ENCODE measurements at places on chromosomes 3 and 15. TPM values are rescaled to one million over a fixed set of nuclear protein-coding genes. Genes with fewer than 3 reads are reported as not detected.

GRCh38 chr15:60408463-60408981, 10.7 kb upstream of the ANXA2 start:
- H3K36me3 ChIP-seq, result peaks cover 4% of the 10 kb centered on the region
- H3K4me3 ChIP-seq, result no peak overlapping the region
- H3K27me3 ChIP-seq, result peaks cover 7% of the 10 kb centered on the region
- no peak for DNase-seq

DNA sequence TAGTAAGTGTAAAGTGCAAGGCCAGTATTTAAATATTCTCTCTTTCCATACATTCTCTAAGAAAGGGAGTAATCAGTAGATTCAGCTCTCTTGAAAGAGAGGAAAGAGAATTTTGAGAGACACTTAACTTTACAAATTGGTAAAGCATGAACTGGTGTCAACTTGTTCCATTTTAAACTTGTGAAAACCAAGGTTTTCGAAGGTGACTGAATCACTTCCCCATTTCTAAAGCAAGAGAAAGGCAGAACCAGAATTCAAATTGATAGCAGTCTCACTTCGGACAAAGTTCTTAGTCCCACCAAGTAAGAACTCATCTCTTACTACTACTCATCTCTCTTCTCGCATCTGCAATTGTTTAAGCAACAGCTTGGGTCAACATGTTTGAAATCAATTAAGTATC, 22.4 kb downstream of the TJP1 start:
- no peak overlapping the region for H3K27ac ChIP-seq
- no peak overlapping the region for H3K4me3 ChIP-seq
- no peaks in the 10 kb centered on the region for H3K36me3 ChIP-seq
- DNase-seq, result no peak

The SEMA3F gene
- 0.21 TPM for total RNA-seq

GRCh38 chr15:29773000-29773399, 49.3 kb downstream of the TJP1 start:
- no peak overlapping the region for H3K4me3 ChIP-seq
- H3K27ac ChIP-seq, result no peak overlapping the region
- peaks cover 7% of the 10 kb centered on the region for H3K27me3 ChIP-seq
- no peaks in the 10 kb centered on the region for H3K36me3 ChIP-seq

The PRC1 gene
- total RNA-seq, result 95.2 TPM

The OR5K2 gene
- not detected for total RNA-seq

DNA sequence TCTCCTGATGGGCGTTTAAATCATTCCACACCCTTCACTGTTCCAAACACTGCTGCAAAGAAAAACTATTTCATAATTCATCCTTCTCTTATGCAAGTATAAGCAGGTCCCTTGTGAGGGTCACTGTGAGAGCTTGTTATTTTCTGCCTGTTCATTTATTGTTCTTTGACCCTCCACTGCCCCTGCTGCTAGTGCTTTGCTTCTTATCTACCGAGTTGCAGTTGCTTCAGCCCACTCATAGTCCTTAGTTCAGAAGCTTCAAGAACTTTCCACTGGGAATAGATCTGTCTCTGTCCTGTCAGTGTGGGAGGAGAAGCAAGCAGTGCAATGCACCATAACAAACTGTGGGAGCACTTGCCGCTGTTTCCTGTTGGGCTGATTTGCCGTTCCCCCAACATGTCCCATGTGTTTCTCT, 39.8 kb downstream of the RIOX2 start:
- H3K36me3 ChIP-seq, result peaks cover 42% of the 10 kb centered on the region
- H3K27ac ChIP-seq, result no peak overlapping the region
- no peaks in the 10 kb centered on the region for H3K27me3 ChIP-seq
- no peak for DNase-seq
- H3K4me3 ChIP-seq, result no peak overlapping the region

All from activated T-helper 2 cell treated with anti-CD3 and anti-CD28 coated beads, Interferon-gamma antibody, Interleukin-2, Interleukin-4, amounts not matched to agents 10 μg/mL and 5 μg/mL and 100 μg/mL, durations not matched to agents 14 hours and 24 hours and 36 hours (primary cell).